ENCODE measurements at places on chromosomes 2 and 18. TPM values are rescaled to one million over a fixed set of nuclear protein-coding genes. Genes with fewer than 3 reads are reported as not detected.

DNA sequence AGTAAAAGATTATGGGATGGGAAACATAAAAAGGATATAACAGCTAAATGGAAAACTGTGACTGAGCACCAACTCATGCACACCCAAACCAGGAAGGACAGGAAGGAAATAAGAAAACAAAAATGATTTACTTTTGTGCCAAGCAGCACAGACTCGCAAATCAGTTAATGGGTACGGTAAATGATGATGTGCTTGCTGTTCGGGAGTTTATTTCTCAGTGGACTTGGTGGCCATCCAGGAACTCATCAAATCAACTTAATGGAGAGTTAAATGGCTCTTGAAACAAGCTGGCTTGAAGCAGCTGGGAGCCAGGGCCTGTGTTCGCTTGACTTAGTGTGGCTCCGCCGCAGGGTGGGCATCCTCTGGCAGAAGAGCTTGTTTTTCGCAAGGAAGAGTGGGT lies 36.2 kb downstream of the MTCL1 start:
- DNase-seq, result no peak

DNA sequence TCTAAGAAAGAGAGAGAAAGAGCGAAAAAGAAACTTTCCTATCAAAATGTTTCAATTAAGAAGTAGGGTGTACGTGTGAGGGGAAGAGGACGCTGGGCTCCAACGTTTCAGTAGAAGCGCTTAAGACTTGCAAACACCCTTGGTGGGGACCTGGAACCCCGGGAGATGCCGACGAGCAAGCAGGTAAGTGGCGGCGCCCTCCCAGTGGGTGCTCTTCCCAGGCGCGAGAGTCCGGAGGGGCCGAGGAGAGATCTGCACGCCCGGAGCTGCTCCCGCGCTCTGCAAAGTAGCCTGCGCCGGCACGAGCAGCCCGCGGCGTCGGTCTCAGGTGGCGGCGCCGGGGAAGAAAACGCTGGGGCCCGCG lies 678 bp upstream of the OTX1 start:
- DNase-seq, result no peak

GRCh38 chr18:59055345-59056032 lies 84.2 kb upstream of the SEC11C start:
- DNase-seq, result no peak

GRCh38 chr2:166899676-166900075 lies 11.4 kb downstream of the XIRP2 start:
- no peak for DNase-seq

DNA sequence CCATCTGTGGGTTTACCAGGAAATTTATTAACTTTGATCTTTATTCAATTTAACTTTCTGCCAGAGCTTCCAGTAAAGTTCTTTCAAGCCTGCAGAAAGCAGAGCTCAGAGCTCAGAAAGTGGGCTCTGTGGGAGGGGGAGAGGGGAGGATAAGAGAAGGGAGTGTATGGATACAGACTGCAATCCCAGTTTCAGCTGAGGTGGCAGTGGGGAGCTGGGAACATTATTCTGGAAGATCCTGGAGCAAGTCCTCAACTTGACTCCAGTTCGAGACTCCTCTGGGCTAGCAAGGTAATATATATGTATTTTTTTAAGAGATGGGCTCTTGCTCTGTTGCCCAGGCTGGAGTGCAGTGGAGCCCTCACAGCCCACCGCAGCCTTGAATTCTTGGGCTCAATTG lies 108.9 kb upstream of the NABP1 start:
- no peak for DNase-seq

- no peak for DNase-seq
Observed at GRCh38 chr2:10877651-10878111, 34.1 kb upstream of the KCNF1 start.

DNA sequence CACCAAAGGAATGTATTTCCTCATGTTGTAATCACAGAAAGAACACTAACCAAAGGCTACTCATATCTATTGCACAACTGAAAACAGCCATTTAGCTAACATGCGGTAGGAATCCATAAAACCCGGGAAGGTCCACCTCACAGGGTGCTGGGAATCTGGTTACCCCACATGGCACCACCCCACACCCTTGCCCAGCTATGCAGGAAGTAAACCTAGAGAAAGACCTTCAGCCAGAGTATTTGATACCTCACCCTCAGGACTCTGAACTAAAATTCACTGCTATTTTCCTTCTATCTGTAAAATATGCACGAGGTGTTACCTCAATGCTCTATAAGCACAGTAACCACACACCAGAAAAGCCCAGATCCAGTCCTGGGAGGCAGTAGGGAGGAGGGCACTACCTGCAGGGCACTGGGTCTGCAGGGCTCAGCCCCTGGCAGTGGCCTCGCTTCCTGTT lies 45.8 kb downstream of the PTPN2 start:
- no peak for DNase-seq

GRCh38 chr2:100422320-100423055 lies 5.0 kb upstream of the CHST10 start:
- no peak for DNase-seq

DNA sequence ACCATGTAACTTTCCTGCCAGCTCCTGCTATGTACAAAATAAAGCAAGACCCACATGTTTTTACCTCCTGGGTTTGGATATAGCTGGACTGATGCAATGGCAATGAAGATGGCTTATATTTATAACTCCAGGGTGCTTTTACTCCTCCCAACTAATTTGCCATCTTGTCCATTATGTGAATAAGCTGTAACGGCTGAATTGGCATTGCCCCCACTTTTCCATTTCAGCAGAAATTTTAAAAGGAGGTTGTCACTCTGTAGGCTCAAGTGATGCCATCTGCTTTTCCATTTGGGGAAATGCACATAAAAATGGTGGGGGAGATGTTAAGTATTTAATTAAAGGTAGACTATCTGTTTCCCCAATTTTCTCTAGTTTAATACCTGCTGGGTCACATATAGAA lies 345.5 kb downstream of the ERBB4 start:
- no peak for DNase-seq

The KCNK3 gene
- total RNA-seq, result not detected

DNA sequence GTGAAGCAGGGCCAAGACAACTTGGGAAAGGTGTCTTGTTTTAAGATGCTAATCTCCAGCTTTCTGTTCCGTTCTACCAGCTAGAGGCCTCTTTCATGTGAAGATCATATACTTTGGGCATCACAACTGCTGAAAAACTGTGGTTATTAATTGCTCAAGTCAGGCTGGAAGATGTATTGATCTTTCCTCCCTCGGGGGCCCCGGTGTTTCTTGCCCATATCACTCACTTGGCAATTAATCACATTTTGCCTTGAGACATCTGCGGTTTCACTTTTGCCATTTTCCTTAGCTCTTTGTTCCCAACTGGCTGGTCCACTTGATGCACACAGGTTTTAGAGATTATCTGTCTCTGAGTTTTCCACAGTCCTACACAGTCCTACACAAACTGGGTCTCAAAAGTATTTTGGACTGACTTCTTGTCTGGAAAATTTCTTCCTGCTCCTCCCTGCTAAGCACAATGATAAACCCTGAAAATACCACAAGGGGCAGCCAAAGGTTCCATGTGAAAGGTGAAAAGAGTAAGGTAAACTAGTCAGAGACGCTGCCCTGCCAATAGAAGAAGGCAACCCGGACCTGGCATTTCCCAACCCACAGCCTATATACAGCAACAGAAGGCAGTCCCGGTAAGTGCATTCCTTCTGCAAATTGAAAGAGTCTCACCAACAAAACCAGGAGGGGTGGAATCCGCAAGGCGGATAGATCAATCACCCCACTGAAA lies 181.0 kb downstream of the AFF3 start:
- DNase-seq, result no peak

The CRYGC gene
- total RNA-seq, result not detected

- DNase-seq, result no peak
Observed at GRCh38 chr2:73749314-73749713, 12.2 kb upstream of the TPRKB start.

The KCNG2 gene
- total RNA-seq, result not detected

The TCF23 gene
- not detected for total RNA-seq

The LINC00305 gene
- total RNA-seq, result not detected

- DNase-seq, result no peak
Observed at GRCh38 chr2:149112713-149113112, 74.2 kb downstream of the LYPD6B start.

DNA sequence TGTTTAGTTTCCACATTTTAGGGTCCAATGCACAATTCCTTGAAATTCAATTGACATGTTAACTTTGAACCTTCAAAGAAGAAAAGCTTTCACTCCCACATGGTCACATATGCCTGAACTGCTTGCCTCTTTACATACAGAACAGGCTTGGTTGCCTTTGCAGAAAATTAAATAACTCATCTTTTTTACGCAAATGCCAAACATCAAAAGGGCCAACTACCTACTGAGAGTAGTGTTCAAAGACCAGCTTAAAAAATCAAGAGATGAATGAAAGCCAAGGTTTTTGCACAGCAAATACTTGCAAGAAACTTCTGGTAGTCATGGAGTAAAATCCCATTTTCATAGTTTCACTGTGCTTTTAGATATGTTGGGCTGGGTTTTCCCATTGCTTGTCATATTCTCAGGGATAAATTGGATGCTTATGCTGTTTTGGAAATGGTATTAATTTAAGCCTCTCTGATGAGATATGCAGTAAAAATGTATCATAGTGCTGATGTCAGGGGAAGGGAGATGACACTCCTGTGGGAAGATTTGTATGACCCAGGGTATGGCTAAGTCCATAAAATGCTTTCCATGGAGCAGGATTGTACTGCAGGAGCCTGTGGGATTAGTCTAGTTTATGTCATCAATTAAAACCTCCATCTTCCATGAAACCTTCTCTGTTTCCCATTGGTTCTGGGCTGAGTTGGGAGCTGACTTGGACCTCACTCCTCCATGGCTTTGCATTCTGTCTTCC lies 60.6 kb upstream of the DARS1 start:
- no peak for DNase-seq

The VWA3B gene
- total RNA-seq, result not detected

Data from CD8-positive, alpha-beta memory T cell (primary cell).